GM23248 (cell line): ENCODE measurements at places on chromosomes 7 and 10.
A peak's percentile ranks its signal among the peaks of the same experiment; 100 is the strongest.

- no peak overlapping the region for H3K27ac ChIP-seq
- H3K27me3 ChIP-seq: peaks cover 96% of the 10 kb centered on the region
- no peaks in the 10 kb centered on the region for H3K36me3 ChIP-seq
- H3K4me1 ChIP-seq: no peaks in the 10 kb centered on the region
- H3K4me3 ChIP-seq: no peak overlapping the region
- no peak for DNase-seq
Measured at GRCh38 chr7:155464948-155465739, 7.2 kb downstream of the EN2 start.

GRCh38 chr10:98925651-98926050 lies 310.0 kb downstream of the HPSE2 start:
- no peak for DNase-seq
- no peaks in the 10 kb centered on the region for H3K36me3 ChIP-seq
- H3K27ac ChIP-seq: no peak overlapping the region
- H3K4me1 ChIP-seq: no peaks in the 10 kb centered on the region
- H3K27me3 ChIP-seq: no peaks in the 10 kb centered on the region
- no peak overlapping the region for H3K4me3 ChIP-seq

DNA sequence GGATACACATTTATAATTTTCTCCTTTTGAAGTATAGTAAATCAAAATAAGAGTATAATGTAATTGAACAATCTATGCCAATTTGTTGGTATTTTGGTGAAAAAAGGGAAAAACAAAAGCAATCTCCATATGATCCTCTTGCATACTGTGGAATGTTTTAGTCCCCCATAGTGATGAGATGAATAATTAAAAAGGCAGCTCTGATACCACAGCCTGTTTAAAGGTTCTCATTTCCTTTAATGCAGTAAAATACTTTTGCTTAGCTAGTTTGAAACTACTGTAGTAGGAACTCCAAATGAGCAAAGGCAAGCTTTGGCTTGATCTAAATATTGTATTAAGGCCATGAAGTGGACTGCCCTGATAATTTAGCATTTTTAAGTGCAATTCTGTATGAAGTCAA lies 77.6 kb downstream of the VTI1A start:
- H3K4me3 ChIP-seq: no peak overlapping the region; the same call in 1 of the 2 replicates
- H3K27ac ChIP-seq: 0 out of 2 replicates have a peak overlapping the region, but pooled peaks have one; percentile 2
- H3K4me1 ChIP-seq: peaks cover 28% of the 10 kb centered on the region
- no peaks in the 10 kb centered on the region for H3K27me3 ChIP-seq
- peak; percentile 31 for DNase-seq

- no peaks in the 10 kb centered on the region for H3K4me1 ChIP-seq
- H3K27me3 ChIP-seq: no peaks in the 10 kb centered on the region
- no peaks in the 10 kb centered on the region for H3K36me3 ChIP-seq
Measured at GRCh38 chr7:73966941-73967831, 60.8 kb upstream of the ELN start.

DNA sequence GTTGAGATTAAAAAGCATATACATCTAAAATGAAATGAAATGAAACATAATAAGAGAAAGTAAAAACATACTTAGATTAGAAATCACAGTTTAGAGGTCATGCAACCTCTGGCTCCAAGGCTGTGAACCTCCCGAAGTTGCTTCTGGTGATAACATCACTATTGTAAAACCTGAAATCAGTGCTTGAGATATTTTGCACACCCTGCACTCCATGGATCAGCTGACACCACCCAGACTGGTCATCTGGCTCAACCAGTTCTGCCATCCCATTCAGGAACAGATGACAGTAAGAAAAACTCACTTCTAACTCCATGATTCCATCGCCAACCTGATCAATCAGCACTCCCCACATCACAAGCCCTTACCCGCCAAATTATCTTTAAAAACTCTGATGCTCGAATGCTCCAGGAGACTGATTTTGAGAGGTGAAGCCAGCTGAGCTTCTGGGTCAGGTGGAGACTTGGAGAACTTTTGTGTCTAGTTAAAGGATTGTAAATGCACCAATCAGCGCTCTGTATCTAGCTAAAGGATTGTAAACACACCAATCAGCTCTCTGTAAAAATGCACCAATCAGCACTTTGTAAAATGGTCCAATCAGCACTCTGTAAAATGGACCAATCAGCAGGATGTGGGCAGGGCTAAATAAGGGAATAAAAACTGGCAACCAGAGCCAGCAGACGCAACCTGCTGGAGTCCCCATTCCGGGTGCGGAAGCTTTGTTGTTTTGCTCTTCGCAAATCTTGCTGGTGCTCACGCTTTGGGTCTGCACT lies 162.6 kb upstream of the MAGI2 start:
- no peaks in the 10 kb centered on the region for H3K36me3 ChIP-seq
- H3K27me3 ChIP-seq: no peaks in the 10 kb centered on the region
- no peaks in the 10 kb centered on the region for H3K4me1 ChIP-seq
- H3K27ac ChIP-seq: no peak overlapping the region
- DNase-seq: no peak

DNA sequence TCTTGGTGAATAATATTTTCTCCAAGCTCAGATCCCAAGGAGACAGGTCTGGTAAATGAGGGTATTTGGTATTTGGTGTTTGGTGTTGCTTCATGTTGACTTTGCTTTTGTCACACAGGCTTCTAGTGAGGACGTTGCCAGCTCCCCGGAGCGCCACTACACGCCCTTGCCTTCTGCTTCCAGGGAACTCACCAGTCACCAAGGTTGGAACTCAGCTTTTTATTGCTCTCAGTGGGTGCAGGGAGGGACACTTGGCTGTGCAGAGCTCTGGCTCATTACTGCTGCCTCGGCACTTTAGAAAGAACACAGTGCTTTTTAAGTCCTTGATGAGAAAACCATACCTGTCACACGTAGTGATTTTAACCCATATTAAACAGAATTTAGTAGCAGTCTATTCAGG lies 892.9 kb downstream of the LRMDA start:
- no peaks in the 10 kb centered on the region for H3K36me3 ChIP-seq
- peak; percentile 35 for DNase-seq
- no peak overlapping the region for H3K27ac ChIP-seq
- H3K4me3 ChIP-seq: no peak overlapping the region
- no peaks in the 10 kb centered on the region for H3K27me3 ChIP-seq

DNA sequence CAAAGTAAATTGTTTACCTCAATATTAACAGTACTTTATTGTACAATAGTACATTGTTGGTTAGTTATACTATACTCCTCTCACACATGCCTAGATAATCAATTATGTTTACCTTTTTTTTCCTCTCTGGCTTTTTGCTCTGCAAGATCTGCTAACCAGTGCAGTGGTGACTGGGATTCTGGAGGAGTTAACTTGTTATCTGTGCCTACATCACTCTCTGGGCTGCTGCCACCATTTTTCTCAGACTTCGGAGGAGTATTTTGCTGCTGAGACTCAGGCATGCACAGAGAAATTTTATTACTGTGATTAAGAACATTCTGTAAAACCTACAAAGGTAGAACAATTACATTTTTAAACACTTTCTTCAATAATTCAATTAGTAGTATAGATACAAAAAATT lies 59.7 kb downstream of the NRBF2 start:
- no peak overlapping the region for H3K27ac ChIP-seq
- H3K27me3 ChIP-seq: no peaks in the 10 kb centered on the region
- peak; percentile 53 for DNase-seq
- peaks cover 66% of the 10 kb centered on the region for H3K36me3 ChIP-seq
- H3K4me3 ChIP-seq: no peak overlapping the region

- no peaks in the 10 kb centered on the region; the same call in 1 of the 2 replicates for H3K27me3 ChIP-seq
- no peaks in the 10 kb centered on the region for H3K36me3 ChIP-seq
- no peak overlapping the region for H3K27ac ChIP-seq
Measured at GRCh38 chr7:115940460-115941060, 90.0 kb downstream of the TFEC start.

GRCh38 chr10:71575934-71576801 lies 143.4 kb downstream of the C10orf105 start:
- no peak overlapping the region for H3K4me3 ChIP-seq
- H3K4me1 ChIP-seq: no peaks in the 10 kb centered on the region
- no peak overlapping the region for H3K27ac ChIP-seq
- H3K27me3 ChIP-seq: peaks cover 12% of the 10 kb centered on the region; the same call in 1 of the 2 replicates
- DNase-seq: no peak

- no peaks in the 10 kb centered on the region for H3K27me3 ChIP-seq
- H3K27ac ChIP-seq: peak overlapping the region; percentile 33
- H3K4me3 ChIP-seq: no peak overlapping the region
- DNase-seq: peak; percentile 98
Measured at GRCh38 chr7:43164757-43165156, 52.3 kb downstream of the HECW1 start.

DNA sequence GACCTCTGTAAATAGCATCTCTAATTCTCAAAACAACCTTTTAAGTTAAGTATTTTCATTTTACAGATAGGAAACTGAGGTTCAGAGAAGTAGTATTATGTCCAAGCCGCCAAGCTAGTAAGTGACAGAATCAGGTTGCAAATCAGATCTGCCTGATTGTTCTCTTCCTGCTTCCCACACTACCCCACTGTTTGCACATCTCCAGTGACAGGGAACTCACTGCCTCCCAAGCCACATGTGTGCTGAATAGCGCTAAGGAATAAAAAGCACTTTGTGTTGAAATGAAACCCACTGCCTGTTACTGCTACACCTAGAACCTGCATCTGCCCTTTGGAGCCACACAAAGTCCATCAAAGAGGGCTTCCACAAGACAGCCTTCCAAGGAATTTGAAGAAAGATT lies 45.1 kb upstream of the WDR11 start:
- no peaks in the 10 kb centered on the region for H3K4me1 ChIP-seq
- H3K27me3 ChIP-seq: no peaks in the 10 kb centered on the region
- DNase-seq: no peak
- H3K4me3 ChIP-seq: no peak overlapping the region
- no peaks in the 10 kb centered on the region for H3K36me3 ChIP-seq

- no peak for DNase-seq
- H3K27me3 ChIP-seq: no peaks in the 10 kb centered on the region
- peaks cover 64% of the 10 kb centered on the region for H3K4me1 ChIP-seq
Measured at GRCh38 chr10:103636492-103636891, 143.0 kb downstream of the NEURL1 start.

DNA sequence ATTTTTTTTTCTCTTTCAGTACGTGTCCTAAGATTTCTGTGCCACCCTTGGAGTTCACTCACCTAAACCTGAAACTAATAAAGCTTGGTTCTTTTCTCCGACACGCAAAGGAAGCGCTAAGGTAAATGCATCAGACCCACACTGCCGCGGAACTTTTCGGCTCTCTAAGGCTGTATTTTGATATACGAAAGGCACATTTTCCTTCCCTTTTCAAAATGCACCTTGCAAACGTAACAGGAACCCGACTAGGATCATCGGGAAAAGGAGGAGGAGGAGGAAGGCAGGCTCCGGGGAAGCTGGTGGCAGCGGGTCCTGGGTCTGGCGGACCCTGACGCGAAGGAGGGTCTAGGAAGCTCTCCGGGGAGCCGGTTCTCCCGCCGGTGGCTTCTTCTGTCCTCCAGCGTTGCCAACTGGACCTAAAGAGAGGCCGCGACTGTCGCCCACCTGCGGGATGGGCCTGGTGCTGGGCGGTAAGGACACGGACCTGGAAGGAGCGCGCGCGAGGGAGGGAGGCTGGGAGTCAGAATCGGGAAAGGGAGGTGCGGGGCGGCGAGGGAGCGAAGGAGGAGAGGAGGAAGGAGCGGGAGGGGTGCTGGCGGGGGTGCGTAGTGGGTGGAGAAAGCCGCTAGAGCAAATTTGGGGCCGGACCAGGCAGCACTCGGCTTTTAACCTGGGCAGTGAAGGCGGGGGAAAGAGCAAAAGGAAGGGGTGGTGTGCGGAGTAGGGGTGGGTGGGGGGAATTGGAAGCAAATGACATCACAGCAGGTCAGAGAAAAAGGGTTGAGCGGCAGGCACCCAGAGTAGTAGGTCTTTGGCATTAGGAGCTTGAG lies at the start of gene CFTR:
Gene CFTR, plus strand, starts transcription at position 801 of the 830 bp plus-strand sequence. CDS start 70 bp downstream, outside the sequence.
- no peaks in the 10 kb centered on the region for H3K36me3 ChIP-seq
- H3K27me3 ChIP-seq: peaks cover 50% of the 10 kb centered on the region
- H3K27ac ChIP-seq: no peak within 1 kb of the TSS

DNA sequence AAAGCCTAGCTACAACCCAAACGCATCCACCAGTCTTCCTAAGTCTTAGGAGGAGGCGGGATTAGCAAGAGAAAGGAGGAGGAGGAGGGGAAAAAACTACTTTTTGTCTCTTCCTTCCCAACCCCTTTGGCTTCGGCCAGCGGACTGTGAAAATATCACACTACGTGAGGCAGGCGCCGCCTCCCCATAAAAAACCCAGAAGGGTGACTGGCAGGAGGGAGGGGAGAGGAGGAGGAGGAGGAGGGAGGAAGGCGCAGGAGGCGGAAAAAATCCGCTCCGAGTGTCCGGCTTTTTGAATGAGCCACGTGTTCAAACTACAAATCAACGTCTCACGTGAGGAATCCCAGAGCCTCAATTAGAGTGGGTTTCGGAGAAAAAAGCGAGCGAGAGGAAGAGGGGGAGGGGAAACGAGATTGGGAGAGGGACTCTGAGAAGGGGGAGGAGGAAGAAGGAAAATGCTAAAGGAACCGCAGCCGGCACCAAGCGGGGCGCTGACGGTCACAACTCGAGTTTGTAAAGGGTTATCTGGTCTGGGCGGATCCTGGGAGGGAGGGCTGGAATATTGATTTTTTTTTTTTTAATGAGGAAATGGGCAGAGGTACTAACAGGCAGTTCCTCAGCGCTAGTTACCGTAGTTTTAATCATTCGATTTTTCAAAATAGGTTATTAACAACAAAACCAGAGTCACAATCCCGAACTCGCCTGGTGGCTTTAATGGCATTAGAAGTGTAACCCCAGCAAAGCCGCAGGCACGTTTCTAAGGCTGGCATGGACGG lies at the start of gene IGF2BP3:
Gene IGF2BP3, minus strand, starts transcription at position 162 of the 776 bp plus-strand sequence. CDS start 381 bp downstream, outside the sequence.
- H3K27me3 ChIP-seq: peaks cover 6% of the 10 kb centered on the region
- H3K4me3 ChIP-seq: peak within 1 kb of the TSS; percentile 82

- H3K27me3 ChIP-seq: no peaks in the 10 kb centered on the region
- no peaks in the 10 kb centered on the region for H3K4me1 ChIP-seq
- H3K36me3 ChIP-seq: no peaks in the 10 kb centered on the region
- no peak for DNase-seq
Measured at GRCh38 chr7:33814936-33815335, 90.4 kb upstream of the BMPER start.

DNA sequence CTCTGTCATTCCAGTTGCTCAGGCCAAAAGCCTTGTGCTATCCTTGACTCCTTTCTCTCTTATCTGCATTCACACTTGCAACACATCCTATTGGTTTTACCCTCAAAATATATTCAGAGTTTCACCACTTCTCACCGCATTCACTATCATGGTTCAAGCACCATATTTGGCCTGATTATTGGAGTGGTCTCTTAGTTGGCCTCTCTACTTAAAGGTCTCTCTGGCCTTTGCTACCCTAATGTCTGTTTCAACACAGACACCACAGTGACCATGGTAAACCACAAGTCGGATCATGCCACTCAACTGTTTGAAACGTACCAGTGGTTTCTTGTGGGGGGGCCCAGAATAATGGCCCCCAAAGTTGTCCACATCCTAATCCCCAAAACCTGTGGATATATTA lies 15.2 kb upstream of the PDZD8 start:
- peaks cover 16% of the 10 kb centered on the region for H3K27me3 ChIP-seq
- peaks cover 12% of the 10 kb centered on the region for H3K4me1 ChIP-seq
- no peak overlapping the region for H3K4me3 ChIP-seq
- DNase-seq: no peak

DNA sequence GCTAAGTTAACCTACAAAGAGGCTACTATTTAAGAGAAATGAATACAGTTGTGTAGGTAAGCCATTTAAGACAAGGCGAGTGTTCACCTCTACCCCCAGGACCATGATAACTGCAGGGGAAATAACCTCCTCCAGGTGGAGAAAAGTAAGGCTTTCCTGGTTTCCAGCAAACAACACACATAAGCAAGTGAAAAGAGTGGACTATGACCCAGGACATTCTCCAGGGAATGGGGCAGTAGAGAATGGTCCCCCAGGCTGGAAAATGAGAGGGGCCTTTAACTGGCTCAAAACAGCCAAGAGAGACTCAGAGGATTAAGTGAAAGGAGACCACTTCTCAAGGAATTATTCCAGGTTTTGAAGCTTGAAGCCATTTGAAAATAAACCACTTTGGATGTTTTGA lies 101.0 kb upstream of the GJD4 start:
- no peak overlapping the region for H3K4me3 ChIP-seq
- H3K4me1 ChIP-seq: no peaks in the 10 kb centered on the region
- no peak for DNase-seq
